ENCODE measurements at places on chromosomes 7 and 10.

- DNase-seq: no peak
These were observed 792.6 kb upstream of the C7orf33 start for GRCh38 chr7:147798001-147798400.

GRCh38 chr7:145718129-145718528 is 398.5 kb upstream of the CNTNAP2 start:
- DNase-seq: no peak

DNA sequence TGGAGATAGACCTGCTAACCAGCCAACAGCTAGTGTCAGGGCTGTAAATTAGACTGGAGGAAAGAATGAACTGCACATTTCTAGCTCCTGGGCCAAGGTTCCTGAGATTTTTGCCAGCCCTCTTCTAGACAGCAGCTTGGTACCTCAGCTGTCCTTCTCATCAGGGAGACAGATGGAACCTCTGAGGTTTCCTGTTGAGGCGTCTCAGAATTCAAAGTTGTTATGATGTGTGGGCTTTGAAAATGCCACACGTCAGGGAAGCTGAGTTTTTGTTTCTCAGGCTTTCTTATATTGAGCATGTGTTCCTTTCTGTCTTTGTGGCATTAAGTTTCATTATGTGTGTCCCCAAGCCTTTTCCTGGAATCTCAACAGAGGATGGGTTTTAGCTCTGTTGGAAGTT is 736.6 kb downstream of the AUTS2 start:
- no peak for DNase-seq

DNA sequence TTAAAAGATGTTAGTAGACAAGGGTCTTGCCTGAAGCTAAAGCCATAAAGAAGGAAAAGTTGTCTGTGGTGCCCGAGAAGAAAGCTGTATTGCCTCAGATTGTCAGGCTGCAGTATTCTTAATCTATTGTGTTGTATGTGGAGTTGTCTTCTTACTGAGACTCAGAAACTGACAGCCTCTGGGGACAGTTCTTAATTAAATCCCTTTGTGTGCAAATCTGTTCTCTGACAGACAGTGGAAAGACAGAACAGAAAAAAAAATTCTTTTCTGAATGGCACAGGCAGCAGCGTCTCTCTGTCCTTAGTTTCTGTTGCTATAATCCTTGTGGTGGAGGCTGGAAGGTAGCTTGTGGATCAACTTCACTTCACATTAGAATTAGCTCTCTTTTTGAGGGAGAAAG is 16.8 kb downstream of the VWC2 start:
- DNase-seq: no peak

DNA sequence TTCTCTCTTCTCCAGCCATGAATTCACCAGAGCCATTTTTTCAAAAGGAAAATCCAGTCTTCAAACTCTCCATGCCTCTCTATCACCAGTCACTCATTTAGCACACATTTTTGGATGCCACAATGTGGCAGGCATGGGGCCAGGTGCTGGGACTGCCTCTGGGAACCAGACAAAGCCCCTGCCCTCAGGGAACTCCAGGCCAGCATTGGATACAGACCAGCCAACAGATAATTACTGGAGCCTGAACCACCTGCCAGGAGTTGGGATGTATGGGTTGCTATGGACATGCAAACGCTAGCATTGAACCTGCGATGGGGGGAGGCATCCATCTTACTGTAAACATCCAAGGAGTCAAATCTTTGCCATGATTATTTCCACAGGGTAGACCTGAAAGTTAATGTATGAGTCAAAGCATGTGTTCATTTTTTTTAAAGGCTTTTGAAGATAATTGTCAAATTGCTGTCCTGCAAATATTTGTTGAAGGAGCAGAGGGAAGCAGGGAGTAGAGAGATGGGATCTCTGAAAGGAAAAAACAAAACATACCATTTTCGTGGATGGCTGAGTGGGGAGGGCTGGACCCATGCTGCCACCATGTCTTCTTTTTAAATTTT is 43.2 kb downstream of the SRRM3 start:
- DNase-seq: no peak

- DNase-seq: no peak
These were observed 24.3 kb downstream of the IL6 start for GRCh38 chr7:22751341-22751740.

GRCh38 chr7:2665359-2665791 is 22.6 kb upstream of the AMZ1 start:
- DNase-seq: no peak

- DNase-seq: no peak
These were observed 253.7 kb downstream of the ARHGAP21 start for GRCh38 chr10:24469993-24470392.

GRCh38 chr10:18140149-18140956 is at the start of gene CACNB2:
Gene CACNB2 (plus strand): TSS chr10:18140424.
- no peak for DNase-seq

GRCh38 chr7:190196-190595 is 2.2 kb upstream of the FAM20C start:
- no peak for DNase-seq
